Stimulated activated CD4-positive, alpha-beta T cell treated with anti-CD3 and anti-CD28 coated beads, Interleukin-15, amount 100 ng/mL, for 24 hours (primary cell): ENCODE measurements at places on chromosomes 13 and 19.
A peak's percentile ranks its signal among the peaks of the same experiment; 100 is the strongest.

DNA sequence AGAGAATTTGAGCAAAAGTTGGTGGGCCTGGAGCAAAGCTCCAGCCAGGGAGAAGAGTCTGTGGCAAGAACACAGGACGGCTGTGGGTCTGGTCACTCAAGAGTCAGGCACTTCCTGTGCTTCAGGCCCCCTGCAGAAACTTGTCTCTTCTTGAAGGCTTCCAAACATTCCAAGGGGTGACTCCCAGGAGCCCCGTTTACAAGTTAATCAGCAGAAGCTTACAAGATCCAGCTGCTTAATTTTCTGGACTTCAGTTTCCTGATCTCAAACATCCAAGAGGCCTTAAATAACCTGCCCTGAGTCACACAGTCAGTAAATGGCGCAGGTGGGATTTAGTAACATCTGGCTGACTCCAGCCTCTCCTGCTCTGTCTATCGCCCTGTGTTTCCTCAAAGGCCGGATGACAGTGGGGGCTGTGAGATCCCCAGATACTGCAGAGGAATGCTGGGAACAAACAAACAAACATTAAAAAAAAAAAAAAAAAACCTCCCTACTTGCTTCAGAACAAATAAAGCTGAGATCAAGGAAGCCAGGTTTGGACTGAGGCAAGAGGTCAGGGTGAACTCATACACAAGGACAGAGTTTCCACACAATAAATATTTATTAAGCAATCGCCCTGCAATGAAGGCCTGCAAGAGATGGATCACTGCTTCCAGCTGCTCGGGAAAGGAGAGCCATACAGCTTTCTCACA, 175.4 kb upstream of the RFC3 start:
- no peak for DNase-seq

DNA sequence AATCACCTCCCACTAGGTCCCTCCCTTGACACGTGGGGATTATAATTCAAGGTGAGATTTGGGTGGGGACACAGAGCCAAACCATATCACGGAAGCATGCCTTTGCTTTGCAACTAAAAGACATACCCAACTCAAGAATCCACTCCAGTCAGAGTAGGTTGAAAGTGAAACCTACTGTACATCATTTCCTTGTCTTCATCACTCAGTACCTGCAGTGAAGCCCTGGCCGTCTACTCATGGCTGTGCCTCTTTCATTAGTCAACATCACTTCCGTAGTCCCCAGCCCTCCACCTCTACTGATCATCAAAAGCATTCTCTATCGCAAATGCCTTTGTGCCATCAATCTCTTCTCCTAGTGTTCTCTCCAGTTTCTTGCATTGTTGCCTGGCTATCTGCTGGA, 343.1 kb upstream of the ARGLU1 start:
- no peak for DNase-seq

DNA sequence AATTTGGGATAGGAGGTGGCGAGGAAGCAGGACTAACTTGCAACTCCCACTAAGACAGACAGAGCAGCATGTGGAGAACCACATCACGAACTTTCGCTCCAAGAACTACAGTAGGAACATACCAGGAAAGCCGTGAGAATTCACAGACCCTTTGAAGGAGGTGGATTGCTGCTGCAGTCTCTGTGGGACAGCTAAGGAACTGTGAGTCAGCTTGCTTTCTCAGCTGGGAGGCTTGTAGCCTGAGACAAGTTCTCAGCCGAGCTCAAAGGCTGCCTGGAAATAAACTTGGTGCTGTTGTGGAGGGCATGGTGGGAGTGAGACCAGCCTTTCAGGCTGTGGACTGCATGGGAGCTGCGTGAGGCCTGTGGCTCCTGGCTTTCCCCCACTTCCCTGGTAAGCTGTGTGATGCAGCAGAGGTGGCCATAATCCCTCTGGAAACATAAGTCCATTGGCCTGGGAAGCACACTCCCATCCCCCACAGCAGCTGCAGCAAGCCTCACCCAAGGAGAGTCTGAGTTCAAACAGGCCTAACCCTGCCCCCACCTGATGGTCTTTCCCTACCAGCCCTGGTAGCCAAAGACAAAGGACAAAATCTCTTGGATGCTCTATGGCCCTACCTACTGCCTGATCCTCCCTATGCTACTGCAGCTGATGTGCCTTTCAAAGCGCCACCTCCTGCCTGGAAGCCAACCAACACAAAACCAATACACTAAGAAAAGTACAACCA, 441.1 kb upstream of the HTR2A start:
- DNase-seq = no peak

DNA sequence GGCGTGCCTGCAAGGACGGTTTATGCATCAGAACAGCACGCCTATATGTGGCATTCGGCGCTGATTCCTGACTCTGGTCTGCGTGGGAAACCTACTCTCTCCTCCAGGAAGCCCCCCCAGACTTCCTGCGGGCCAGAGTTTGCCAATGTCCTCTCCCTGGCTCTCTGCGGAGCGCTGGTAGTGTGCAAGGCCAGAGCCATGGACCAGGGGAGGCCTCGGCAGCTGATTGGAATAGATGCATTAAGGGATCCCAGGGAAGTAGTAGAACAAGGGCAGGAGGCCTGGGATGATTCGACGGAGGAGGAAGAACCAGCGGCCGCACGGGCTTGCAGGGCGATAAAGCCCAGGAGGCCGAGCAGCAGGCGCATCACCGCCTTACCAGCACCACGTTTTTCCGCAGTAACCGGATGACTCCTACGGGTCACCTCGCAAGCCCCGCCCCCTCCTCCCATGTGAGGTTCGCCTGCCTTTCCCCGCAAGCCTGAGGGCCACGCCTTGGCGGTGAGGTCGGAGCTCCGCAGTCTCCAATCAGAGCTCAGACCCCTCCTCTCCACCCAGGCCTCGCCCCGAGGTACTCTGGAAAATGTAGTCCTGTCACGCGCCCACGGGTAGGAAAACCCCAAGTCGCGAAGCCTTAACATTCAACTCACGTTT, 5.0 kb downstream of the CLEC11A start:
- peak; percentile 92 for DNase-seq

GRCh38 chr19:4327877-4328242, 10.8 kb downstream of the STAP2 start:
- DNase-seq = no peak

- no peak for DNase-seq
Measured at GRCh38 chr13:113539822-113540221, 44.7 kb upstream of the TFDP1 start.
